ENCODE measurements at places on chromosomes 16 and 17. TPM values are rescaled to one million over a fixed set of nuclear protein-coding genes. Genes with fewer than 3 reads are reported as not detected.

PTRH2 gene
- total RNA-seq, result 51.9 TPM

PSMD3 gene
- 93.3 TPM for total RNA-seq

CES3 gene
- 1.4 TPM for total RNA-seq

HSPB9 gene
- not detected for total RNA-seq

ATP2A1 gene
- 0.43 TPM for total RNA-seq

CPSF4L gene
- not detected for total RNA-seq

MEIOB gene
- not detected for total RNA-seq

ZNF423 gene
- total RNA-seq, result under 0.01 TPM

Data from nasal cavity respiratory epithelium epithelial cell of viscerocranial mucosa (primary cell).